Activated CD4-positive, alpha-beta T cell treated with anti-CD3 and anti-CD28 coated beads, Interleukin-2, Interleukin-4, amounts not matched to agents 100 ng/mL and 50 ng/mL, durations not matched to agents 16 hours and 8 hours (primary cell): ENCODE measurements at places on chromosomes 11 and 22.

DNA sequence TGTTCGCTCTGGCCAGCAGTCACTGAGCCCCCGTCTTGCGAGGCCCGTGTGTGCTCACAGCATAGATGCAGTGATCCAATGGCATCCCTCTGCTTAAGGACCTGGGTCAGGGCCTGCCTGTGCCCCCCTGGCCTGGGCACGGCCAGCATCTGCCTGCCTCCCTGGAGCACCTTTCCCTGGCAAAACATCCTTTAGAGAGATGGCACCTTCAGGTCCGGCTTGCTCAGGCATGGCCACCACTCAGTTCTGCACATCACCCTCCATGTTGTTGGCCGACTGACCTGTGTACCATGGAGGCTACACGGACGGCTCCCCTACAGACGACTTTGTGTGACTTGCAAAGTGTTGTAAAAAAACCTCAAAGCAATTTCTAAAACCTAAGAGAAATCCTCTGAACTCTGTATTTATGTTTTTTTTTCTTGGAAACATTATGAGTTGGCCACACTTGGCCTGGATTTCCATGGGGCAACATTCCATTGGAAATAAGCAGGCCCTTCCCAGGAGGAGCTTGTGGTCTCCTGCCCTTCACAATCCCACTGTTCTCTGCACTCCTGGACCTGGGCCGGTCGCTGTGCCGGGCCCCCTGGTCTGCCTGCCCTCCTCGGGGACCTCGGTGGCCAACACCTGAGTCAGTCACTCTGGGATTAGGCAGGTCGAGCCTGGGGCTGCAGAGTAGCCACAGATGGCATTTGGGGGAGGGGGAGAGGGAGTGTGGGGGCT, 592.4 kb downstream of the TBC1D22A start:
- no peak for DNase-seq

DNA sequence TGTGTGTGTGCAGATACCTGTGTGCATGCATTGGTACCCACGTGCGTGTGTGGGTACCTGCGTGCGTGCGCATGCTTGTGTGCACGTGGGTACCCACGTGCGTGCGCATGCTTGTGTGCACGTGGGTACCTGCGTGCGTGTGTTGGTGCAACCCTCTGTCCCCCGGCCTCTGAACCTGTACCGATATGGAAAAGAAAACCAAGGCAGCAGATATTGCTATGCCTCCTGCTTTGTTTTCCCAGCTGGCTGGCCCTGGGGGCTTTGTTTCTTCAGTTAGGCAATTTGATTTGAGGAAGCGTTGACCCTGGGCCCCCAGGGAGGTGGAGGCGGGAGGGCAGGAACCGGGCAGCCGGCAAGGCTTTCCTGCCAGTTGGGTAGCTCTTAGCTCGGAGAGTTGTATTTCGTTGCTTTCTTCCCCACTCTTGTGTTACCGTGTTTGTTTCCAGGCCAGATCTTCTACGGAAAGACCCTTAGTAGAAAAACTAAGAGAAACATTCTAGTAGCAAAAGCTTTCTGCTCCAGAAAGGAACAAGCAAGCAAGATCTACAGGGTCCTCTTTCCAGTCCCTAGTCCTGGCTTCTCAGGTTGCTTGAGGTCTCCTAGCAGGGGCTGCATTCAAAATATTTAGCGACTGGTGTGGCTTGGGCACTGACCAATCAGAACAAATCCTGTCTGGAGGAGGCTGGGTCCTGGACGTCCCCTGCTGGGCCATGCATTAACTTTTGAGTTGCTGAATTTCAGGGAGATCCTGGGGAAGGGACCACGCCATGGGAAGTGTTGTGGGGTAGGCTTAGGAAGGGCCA, 26.3 kb upstream of the SORL1-AS1 start:
- DNase-seq: no peak

DNA sequence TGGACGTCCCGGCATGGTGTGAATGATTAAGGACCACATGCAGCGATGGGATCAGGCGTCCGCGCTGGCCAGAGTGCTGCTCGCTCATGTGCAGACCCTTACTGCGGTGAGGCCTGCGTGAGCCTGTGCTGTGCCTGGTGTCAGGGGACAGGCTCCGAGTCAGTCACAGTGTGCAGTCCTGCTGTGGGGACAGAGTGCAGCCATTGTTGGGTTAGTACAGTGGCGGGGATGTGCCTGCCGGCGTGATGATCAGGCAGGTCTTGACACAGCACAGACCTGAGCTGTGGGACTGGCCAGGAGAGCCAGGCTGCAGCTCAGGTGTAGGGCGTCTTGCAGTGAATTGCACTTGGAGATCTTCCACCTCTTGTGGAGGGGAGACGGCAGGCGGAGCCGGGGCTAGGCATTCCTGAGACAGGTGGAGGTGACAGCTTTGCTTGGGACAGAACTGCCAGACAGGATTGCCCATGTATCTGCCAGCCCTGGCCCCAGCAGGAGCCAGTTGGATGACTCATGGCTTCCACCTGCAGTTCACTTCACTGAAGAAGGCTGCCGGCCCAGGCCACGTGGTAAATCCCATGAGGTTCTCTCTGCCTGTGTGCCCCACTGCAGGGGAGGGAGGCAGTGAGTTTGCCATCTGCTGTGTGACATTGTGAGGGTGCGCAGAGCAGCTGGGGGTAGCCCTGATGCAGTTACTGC, 17.3 kb downstream of the TRMU start:
- no peak for DNase-seq

- DNase-seq: no peak
Observed at GRCh38 chr11:77001613-77002012, 32.6 kb upstream of the B3GNT6 start.

GRCh38 chr11:10476927-10477689, 22.0 kb downstream of the AMPD3 start:
- DNase-seq: no peak

DNA sequence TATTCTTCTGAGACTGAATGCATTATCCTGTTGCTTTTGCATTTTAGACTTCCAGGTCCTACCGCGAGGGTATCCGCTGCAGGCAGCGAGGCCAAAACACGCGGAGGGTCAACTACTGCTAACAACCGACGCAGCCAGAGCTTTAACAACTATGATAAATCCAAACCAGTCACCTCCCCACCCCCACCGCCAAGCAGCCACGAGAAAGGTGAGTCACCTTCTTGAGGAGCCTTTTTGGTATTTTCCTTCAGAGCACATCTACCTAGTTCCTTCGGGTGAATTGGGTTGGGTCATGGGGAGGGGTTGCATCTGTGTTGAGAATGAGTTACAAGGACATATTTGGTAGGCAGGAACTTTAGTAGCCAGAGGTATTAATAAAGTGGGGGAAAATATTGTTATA, 179.8 kb downstream of the NAV2 start:
- no peak for DNase-seq

DNA sequence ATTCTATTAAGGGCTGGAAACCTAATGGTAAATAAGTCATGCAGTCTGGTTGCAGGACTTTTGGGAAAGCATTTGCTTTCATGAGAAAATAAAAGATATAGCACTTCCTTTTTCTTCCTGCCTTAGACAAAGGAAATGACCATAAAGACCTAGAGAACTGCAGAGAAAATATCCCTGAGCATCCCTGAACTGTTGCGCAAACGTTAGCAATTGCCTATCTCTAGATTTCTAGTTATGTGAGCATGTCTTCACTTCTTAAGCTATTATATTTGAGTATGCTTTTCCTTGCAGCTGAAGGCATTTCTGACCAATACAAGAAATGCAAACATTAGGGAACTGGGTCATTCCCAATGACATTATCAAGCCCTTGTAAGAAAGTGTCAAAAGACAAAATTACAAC, 110.6 kb downstream of the KIF18A start:
- DNase-seq: no peak

DNA sequence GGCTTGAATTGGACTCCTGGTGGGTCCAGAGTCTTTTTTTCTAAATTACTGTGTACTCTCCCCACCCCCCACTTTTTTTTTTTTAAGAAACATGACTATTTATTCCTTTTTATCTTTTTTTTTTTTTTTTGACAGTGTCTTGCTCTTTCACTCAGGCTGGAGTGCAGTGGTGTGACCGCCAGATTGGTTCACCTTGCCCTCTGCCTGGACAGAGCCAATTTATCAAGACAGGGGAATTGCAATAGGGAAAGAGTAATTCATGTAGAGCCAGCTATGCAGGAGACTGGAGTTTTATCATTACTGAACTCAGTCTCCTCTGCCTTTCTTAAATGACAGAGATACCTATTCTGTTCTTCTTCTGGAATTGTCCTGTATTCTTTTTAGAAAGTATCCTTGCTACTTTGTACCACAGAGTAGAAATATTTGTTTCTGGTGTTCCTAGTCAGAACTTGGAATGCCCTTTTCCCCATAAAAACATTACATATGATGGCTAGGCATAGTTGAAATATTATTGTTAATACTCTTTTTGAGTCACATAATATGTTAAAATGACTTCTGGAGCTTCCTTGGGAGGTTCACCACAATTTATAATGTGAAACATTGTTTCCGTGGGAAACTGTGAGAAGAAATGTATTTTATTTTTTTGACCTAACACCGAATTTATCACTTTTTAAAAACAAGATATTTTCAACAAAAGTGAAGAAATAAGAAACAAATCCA, 95.6 kb downstream of the UVRAG start:
- no peak for DNase-seq
